ENCODE measurements at places on chromosomes 7 and 10.
A peak's percentile ranks its signal among the peaks of the same experiment; 100 is the strongest.

- peak; percentile 5 for DNase-seq
Observed at GRCh38 chr10:73625004-73625883, 16.0 kb downstream of the MYOZ1 start.

GRCh38 chr7:13240349-13240748 is 552.9 kb downstream of the ARL4A start:
- DNase-seq, result no peak

DNA sequence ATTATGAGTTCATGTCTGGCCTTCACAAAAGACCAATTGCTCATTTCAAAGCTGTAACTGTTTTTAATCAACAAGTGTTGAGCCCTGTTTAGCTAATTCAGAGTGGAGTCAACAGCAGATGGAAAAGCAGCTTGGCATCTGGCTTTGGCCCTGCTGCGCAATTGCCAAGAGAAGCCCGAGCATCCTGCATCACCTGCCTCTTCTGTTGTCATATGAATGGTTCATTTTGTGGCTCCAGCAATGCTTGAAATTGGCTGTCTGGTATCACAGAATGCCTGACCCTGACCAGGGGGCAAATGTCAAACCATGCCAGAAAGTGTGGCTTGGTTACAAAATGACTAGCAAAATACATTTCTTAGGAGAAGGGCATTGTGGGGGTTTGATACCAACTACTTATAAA is 296.5 kb upstream of the PHF14 start:
- DNase-seq, result no peak

- no peak for DNase-seq
Observed at GRCh38 chr10:108393089-108393488, 1228.6 kb upstream of the SORCS1 start.

GRCh38 chr10:93160829-93161228 is 87.1 kb downstream of the CYP26A1 start:
- DNase-seq, result no peak

GRCh38 chr10:87092861-87093631 is 1.6 kb downstream of the GLUD1 start:
- no peak for DNase-seq

DNA sequence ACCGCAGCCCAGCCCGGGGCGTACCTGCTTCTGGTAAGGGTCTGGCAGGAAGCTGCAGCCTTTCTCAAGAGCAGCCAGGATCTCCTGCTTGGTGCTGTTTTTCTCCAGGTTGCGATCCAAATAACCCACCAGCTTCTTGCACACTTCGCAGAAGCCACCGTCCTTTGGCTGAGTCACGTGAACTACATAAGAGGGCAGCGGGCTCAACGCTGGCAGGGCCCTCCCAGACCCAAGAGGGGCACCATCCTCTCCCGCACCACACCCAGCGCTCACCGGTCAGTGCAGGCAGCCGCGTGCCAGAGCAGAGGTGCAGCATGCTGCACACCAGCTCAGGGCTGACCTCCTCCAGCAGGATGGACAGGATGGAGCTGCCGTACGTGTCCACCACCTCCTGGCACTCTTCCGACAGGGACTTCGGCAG is 31.6 kb downstream of the PSAP start:
- no peak for DNase-seq

DNA sequence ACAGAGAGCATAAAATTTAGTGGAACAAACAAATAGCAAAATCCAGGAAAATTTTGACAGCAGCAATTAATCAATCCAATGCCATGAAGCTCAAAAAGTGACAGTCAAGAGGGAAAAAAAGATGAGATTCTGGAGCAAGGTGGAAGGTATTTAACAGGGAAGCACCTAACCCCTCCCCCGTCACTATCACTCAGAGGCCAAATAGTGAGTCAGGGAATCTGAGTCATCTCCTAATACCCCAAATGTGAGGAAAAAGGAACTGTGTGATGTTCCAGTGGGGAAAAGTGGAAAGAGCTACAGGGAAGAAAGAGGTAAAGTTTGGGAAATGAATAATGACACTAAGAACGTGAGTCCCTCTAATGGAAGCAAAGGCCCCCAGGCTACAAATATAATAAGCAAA is 113.2 kb upstream of the PHF14 start:
- no peak for DNase-seq

GRCh38 chr10:12235796-12236195 is 39.8 kb downstream of the CDC123 start:
- DNase-seq, result no peak

- no peak for DNase-seq
Observed at GRCh38 chr10:110756876-110757275, 112.7 kb downstream of the RBM20 start.

DNA sequence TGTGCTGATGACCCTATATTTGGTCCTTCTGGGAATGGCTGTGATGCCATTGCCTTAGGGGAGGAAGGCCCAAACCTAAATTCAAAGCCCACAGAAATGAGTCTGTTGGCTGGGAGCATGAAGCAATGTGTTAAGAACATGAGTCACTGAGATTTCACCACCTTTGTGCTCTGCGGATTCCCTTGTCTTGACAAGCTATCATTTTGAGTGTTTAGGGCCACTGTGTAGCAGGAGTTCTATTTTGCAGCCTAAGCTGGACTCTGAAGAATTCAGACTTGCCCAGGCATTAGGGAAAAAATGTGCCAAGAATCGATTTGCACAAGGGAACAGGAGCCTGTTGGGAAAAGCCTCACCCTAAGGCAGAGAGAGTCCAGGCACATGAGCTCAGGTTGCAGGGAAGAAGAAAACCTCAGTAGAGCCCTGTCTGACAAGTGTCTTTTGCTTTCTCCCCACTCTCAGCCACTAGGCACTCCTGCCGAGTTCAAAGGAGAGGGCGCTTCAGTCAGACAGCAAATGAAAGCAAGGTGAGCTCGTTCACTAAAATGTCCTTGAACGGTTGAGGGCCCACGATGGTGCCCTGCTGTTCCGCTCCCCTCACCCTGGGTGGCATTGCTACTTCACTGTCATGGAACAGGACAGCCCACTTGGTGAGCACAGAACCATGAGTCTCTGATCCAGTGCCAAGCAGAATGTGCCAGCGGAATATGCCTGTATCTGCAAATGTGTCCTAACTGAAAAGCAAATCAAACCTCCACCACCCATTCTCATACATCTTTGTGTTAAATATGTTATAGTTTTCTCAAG is 93.6 kb downstream of the PRLHR start:
- no peak for DNase-seq

- DNase-seq, result no peak
Observed at GRCh38 chr10:76055963-76056362, 624.5 kb downstream of the LRMDA start.

- DNase-seq, result no peak
Observed at GRCh38 chr7:10804770-10805169, 168.9 kb upstream of the PHF14 start.

DNA sequence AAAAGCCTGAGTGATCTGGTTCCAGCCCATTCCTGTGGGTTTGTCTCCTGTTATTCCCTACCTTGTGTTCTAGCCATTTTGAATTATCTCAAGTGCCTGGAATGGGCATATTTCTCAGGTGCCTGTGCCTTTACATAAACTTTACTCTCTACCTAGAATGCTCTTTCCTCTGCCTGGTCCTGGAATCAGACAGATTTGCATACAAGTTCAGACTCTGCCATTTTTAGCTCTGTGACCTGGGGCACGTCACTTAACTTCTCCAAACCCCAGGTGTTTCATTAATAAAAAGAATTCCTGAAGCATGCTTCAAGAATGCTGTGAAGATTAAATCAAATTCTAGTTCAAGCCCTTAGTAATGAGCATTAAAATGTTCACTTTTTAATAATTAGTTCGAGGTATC is 7.8 kb downstream of the DCLRE1A start:
- no peak for DNase-seq

DNA sequence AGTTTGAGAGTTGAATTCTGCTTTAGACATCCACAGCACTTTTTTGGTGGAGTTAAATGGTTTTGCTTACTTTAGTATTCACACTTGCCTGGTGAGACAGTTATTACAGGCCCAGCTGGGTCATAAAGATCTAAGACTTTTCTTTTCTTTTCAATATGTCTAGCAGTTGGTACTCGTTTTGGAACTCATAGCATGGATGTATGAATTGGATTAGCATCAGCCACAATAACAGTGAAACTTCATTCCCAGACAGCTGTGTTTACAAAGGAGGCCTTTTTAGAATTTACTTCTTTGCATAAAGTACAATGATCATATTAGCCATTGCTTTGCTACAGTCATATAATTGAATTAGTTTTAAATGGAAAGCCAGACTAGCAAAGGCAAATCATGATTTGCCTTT is 168.4 kb upstream of the DKK1 start:
- DNase-seq, result no peak

GRCh38 chr10:95604630-95605029 is 43.5 kb upstream of the SORBS1 start:
- DNase-seq, result no peak
